Neural crest cell (in vitro differentiated cells): ENCODE measurements at places on chromosomes 3 and 15.

DNA sequence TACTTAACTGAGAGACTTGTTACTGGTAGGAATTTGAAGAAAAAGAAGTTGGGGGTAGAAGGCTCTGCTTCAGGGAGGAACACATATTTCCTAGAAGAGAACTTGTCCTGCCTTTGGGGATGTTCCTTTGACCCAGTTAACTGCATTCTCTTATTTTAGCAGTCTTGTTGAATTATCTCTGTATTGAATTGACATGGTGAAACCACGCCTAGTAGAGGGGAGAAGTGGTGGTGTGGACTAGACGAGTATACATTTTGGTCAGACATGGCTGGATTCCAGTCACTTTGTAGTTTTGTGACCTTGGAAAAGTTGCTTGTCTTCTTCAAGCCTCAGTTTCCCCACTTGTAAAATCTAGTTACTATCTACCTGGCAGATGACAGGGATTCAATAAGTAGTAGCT lies 87.8 kb downstream of the FNDC3B start:
- DNase-seq, result no peak

DNA sequence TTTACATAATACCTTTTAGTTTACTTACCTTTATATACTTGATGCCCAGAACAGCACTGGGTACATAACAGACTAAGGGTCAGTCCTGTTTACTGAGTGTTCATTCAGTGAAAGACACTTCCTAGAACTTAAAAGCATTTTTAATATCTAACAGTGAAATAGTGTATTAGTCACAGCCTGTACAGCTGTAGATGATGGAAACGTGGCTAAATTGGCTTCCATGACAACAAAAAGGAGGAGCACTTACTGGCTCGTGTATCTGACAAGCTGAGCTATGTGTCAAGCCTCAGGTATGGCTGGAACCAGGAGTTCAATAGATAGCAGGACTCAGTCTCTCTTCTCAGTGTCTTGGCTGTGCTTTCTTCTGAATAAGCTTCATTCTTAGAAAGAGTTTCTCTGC lies 40.2 kb downstream of the CMTM8 start:
- DNase-seq, result no peak

- DNase-seq, result no peak
Observed at GRCh38 chr3:55272031-55272645, 215.0 kb downstream of the WNT5A start.

GRCh38 chr3:50003824-50004223 lies 63.9 kb downstream of the RBM6 start:
- DNase-seq, result no peak

DNA sequence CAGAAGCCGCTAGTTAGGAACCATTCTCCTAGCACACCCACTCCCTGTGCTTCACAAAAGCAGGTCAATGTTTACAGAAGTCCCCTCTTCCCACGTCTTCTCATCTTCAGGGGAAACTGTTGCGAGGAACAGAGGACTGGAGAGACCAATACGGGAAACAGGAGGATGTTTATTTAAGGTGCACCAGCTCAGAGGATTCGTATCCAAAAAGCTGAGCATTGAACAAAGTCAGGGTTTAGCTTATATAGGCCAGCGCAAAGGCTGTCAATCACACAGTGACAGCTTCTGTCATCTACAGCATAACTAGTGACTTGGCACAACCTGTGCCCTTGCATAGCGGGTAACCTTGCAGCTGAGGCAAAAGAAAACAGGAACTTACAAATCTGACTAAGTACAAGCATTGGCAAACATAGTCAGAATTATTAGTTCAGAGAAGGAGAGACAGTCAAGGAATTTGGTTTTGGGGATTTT lies 61.3 kb downstream of the ZDHHC19 start:
- DNase-seq, result no peak

GRCh38 chr15:55357774-55358173 lies 38.8 kb downstream of the PIGB start:
- DNase-seq, result no peak

- DNase-seq, result no peak
Observed at GRCh38 chr3:194315965-194316361, 35.2 kb downstream of the CPN2 start.

DNA sequence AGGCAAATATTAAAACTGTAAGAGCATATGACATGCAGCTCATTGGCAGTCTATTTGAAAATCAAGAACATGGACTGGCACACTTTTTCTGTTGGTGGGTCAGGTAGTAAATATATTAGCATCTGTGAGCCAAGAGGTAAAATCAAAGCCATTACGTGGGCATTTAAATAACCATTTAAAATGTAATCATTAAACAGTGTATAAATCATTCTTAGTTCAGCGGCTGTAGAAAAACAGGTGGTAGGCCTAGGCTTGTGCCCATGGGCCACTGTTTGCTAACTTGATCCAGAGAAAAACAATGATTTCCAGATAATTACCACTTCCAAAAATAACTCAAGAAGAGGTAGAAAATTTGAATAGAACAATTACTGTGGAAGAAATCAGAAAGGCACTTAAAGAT lies 105.1 kb downstream of the CHST2 start:
- no peak for DNase-seq

DNA sequence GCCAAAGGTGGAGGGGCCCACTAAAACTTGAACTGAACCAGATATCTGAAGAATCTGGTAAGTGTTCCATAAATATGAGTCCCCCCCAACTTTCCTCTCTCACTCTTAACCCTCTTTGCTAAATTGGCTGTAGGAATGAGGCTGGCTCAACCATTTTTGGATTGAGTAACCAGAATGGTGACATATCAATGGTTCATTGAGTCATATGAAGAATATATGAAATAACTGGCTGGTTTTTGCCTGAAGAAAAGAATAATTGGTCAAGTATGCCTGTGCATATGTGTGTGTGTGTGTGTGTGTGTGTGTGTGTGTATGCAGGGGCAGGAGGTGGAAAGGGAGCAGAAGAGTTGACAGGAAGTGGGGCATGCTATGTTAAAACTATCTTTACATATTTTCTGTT lies 472.9 kb upstream of the THBS1 start:
- DNase-seq, result no peak

GRCh38 chr3:139548801-139549200 lies 9.3 kb upstream of the RBP1 start:
- no peak for DNase-seq

DNA sequence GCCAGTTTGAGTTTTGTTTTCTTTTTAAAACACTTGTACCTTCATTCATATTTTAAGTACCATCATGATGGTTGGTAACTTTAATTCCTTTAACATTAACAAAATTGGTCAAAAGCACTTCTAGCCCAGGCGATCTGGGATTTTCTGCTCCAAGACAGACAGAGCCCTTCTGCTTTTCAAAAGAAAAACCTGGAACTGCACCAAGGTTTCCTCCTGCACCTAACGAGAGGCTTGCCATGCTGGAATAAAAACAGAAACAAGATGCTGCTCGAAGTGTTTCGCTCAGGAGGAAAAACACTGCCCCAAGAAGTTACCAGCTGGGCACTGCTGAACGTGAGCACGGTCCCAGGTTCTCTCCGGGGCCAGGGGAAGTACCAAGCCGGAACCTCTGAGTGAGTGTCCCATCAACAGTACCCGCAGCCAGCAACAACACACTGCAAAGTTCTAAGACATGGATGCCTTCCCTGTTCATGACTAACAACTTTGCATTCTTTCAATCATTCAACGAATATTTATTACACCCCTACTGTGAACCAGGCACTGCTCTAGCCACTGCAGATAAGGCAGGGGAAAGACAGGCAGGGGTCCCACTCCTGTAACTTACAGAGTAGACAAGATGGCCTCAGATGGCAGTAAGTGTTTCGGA lies 98.8 kb downstream of the XXYLT1 start:
- DNase-seq, result no peak

DNA sequence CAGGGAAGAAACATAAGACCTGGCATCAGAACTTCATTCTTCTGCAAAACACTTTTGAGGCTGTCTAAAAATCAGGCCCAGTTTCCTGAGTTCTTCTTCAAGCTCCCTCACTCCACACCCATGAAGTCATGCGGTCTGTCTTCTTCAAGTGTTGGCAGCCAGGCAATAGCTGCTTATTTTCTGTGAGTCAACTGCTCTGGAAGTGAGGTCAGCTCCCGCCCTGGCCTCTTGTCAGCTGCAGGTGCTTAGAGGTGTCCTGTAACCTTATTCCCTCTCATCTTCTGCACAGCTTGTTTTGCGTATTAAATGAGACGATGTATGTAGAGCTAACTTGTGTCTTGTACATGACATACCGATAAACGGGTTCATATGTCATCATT lies 226.1 kb downstream of the ADAMTS17 start:
- no peak for DNase-seq

DNA sequence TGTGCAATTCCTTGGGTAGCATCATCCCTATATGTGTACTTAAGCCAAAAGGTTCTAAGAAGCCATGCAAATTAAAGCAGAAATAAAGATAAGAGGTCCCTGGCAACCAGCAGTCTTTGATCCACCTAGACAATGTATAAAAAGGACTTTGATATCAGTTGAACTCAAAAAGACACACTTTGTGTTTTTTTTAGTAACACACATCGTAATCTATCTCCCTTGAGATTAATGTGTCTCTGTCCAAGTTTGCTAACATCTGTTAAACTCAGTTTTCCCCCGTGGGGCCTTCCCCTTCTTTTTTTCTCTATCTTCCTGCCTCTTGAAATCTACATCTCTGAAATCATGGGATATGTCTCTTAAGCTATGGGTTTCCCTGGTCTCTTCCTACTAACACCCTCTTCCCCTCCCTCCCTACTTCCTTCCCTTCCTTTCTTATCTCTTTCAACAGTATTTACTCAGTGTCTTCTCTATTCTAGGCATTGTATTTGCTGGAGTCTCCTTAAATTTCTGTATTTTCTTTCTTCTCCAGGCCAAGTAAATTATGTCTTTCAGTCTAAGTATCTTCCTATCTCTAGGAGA lies 27.7 kb downstream of the ALDH1A2 start:
- no peak for DNase-seq

DNA sequence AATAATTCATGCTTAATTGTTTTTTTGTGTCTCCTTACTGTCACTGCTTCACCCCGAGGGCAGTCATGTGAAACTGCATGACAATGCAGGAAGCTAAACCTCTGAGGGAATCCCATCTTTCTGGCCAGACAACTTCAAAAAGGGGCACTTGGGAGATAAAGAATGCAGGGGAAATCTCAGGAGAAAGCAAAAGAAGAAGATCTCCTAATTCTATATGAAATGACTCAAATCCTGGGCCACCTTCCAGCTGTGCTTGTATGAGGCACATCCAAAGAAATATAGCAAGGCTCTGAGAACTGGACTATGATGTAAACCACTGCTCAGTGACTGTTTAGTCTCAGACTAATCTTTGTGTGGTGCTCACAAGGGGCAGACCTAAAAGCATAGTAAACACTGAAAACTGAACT lies 22.6 kb upstream of the UMPS start:
- no peak for DNase-seq

DNA sequence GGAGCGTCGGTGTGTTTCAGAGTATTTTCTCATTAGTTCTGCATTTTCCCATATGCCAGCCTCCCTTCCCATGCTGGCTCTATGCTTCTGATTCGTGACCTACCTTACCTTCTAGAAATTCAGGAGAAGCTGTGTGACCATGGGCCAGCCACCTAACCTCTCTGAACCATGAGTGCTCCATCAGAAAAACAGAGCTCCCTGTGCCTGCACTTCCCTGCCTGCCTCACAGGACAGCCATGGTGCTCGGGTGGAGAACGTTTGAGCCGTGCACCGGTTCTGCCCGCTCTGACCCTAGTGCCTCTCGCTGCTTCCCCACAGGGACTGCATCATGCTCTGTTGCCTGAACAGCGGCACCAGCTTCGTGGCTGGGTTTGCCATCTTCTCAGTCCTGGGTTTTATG lies 74.5 kb upstream of the SLC6A1 start:
- no peak for DNase-seq

DNA sequence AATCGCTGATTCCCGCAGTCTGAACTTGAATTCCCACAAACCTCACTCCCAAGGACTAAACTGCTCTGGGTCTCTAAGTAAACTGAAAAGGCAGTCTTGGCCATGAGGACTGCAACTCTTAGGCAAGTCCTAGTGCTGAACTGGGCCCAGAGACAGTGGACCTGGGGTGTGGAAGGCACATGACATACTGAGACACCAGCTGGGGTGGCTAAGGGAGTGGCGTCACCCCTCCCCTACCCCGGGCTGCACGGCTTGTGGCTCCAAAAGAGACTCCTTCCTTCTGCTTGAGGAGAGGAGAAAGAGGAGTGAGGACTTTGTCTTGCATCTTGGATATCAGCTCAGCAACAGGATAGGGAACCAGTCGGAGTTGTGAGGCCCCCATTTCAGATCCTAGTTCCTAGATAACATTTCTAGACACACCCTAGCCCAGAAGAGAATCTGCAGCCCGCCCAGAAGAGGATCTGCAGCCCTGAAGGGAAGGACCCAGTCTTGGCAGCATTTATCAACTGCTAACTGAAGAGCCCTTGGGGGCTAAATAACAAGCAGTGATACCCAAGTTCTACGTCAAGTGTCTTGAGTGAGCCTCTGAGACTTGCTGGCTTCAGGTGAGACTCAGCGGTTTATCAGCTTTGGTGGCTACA lies 110.7 kb upstream of the C3orf80 start:
- DNase-seq, result no peak

GRCh38 chr3:100425316-100425715 lies 24.0 kb downstream of the LNP1 start:
- no peak for DNase-seq

GRCh38 chr15:53841651-53842050 lies 82.2 kb upstream of the WDR72 start:
- no peak for DNase-seq

DNA sequence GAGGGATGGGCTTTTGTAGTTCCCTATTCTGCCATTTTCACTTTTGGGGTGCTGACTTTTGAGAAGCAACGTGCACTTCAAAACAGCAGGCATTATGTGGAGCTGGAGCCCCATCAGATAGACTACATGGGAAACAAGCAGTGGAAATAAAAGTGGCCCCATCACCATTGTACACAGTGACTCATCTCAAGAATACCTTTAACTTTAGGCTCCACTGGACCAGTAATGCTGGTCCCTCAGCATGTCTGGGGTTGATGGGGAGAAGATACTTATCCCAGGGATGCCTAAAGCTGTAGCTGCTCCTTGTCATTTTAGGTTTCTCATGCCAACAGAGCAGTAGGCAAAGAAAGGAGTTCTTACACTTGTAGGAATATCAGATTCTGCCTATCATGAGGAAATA lies 45.0 kb downstream of the LSM3 start:
- DNase-seq, result no peak
